ENCODE measurements at places on chromosomes 2 and 18.
A peak's percentile ranks its signal among the peaks of the same experiment; 100 is the strongest.

DNA sequence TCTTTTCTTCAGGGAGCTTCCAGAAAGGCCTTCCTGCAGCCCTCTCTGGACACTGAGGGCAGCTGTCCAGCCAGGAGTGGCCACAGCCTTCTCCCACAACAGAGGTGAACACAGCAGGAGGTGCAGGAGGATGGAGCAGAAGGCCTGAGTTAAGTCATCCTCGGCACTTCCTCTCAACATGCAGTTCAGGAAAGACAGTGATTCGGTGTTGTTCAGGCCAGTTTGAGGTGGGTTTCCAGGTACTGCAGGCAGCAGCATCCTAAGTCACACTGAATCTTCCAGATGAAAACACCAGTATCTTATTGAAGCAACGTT is 225.3 kb upstream of the PXDN start:
- DNase-seq: no peak

DNA sequence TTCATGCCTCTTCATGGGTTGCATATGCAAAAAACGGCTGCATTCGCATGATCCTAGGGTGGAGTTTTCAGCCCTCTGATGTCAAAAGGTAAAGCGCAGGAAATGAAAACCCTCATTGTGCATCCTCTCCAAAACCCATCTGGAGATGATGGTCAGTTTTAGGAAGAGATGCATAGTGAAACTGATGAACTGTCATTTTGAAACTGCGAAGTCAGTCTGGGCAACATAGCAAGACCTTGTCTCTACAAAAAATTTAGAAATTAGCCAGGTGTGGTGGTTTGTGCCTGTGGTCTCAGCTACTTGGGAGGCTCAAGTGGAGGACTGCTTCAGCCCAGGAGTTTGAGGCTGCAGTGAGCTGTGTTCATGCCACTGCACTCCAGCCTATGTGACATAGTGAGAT is 2.5 kb upstream of the TTLL4 start:
- no peak for DNase-seq

DNA sequence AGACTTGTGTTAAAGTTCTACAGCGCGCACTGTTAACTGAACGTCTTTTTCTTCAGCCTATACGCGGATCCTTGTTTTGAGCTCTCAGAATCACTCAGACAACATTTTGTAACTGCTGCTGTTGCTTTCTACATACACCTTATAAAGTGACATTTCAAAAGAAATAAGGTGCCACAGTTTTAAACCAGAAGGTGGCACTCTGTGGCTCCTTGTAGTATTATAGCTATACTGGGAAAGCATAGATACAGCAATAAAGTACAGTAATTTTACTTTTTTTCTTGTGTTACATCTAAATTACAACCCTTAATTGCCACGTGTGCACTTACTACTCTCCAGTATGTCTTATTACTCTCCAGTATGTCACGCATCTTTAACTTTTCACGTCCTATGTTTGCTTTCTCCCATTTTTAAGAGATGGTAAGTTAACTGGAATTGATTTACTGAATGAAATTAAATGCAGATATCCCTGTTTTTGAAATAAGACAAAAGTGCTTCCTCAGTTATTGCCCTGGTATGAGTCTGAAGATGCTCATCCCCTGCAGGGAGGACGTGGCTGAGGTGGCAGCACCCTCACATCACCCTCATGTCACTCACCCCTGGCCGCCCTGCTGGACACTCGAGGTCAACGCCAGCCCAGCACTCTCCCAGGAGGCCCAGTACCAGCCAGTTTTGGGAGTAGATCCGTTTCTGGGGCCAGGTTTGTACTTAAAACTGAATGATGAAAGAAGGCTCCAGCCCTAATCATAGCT is 37.8 kb downstream of the GORASP2 start:
- DNase-seq: peak; percentile 36

DNA sequence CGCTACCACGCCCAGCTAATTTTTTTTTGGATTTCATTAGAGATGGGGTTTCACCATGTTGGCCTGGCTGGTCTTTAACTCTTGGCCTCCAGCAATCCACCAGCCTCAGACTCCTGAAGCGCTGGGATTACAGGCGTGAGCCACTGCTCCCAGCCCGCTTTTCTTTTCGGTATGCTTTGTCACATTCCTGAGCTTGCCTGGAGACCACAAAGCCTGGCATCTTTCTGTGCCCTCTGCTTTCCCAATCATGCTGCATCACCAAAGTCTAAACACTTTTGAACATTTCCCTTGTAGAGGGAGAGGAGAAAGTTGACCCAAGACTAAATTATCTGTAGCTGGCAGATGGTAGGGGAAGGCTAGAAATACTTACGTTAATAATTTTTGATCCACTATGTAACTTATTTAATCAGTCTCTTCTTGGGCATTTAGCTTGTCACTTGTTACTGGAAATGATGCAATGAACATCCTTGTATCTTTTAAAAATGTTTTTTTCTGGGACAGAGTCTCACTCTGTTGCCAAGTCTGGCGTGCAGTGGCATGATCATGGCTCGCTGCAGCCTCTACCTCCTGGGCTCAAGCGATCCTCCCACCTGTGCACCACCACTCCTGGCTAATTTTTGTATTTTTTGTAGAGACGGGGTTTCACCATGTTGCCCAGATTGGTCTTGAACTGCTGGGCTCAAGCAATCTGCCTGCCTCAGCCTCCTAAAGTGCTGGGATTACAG is 2.7 kb upstream of the NPC1 start:
- DNase-seq: no peak

- no peak for DNase-seq
These were observed 31.5 kb downstream of the KIF1A start for GRCh38 chr2:240788482-240788881.

DNA sequence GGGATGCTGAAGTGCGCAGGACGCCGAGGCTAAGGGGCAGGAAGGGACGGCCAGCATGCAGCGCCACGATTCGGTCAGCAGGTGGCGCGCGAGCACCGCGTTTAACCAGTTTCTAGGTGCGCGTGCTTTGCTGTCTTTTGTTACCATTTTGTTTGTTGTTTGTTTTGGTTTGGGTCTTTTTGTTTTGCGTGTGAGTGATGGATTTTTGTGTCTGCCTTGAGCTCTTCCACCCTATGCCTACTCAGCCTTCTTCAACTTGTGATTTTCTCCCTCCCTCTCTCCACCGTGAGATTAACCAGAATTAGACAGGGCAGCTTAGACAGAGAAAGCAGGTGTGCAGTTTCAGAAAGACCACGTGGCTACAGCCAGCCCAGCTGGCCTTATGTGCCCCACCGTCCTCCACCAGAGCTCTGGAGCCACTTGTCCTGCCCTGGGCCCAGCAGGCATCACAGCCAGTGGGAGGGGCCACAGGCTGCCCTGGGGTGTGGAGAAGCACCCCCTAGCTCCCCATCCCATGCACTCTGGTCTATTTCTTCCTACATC is 180.2 kb downstream of the RNF144A start:
- peak; percentile 75 for DNase-seq

DNA sequence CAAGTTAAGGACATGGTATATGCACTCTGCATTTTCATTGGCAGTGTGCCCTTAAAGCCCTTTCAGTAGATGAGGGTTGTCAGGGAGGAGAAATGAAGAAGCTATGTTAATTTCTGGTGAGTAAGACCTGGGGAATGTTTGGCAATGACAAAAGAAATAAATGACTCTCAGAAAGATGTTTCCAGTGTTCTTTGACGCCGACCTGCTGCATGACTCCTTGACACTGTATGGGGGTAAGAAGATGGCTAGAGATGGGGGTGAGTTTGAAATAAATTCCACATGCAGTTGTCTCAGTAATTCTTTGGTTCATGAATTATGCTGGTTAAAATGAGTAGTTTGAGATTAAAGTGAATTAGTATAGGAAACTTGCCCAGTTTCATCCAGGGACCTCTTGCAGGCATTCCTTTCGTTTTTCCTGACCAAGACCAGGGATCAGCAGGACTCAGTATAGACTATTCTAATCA is 5.9 kb downstream of the CCDC121 start:
- peak; percentile 83 for DNase-seq

GRCh38 chr2:111930409-111930808 is 32.0 kb downstream of the MERTK start:
- DNase-seq: no peak

- DNase-seq: no peak
These were observed 1552.3 kb upstream of the SLC39A10 start for GRCh38 chr2:194104687-194105086.

DNA sequence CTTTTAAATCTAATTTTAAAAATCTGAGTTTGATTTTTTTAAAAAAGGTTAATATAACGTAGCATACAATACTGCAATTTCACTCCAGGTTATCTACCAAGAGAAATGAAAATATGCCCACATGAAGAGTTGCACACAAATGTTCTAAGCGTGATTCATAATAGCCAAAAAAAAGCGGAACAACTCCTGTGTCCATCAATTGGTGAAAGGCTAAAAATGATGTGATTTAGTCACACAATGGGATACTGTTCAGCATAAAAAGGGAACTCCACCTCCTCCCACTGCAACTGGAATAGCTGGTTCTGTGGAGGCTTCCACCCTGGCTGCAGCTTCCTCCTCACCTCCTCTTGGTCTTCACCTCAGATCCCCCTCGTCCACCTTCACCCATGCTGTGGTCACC is 132.8 kb downstream of the PIK3C3 start:
- DNase-seq: no peak

- DNase-seq: peak; percentile 64
These were observed 125.3 kb downstream of the TWIST2 start for GRCh38 chr2:238973038-238973739.

Data from GM23248 (cell line).